SK-MEL-5 (cell line): ENCODE measurements at places on chromosomes 2 and 18. TPM values are rescaled to one million over a fixed set of nuclear protein-coding genes. Genes with fewer than 3 reads are reported as not detected.
A peak's percentile ranks its signal among the peaks of the same experiment; 100 is the strongest.

MBP gene
- 57.8 and 65.2 TPM in 2 replicates for total RNA-seq

GRCh38 chr2:216114714-216115531 lies 5.8 kb downstream of the XRCC5 start:
- DNase-seq: peak; percentile 99

- no peak for DNase-seq
Observed at GRCh38 chr2:201263779-201264178, 3.4 kb downstream of the CASP8 start.

DNA sequence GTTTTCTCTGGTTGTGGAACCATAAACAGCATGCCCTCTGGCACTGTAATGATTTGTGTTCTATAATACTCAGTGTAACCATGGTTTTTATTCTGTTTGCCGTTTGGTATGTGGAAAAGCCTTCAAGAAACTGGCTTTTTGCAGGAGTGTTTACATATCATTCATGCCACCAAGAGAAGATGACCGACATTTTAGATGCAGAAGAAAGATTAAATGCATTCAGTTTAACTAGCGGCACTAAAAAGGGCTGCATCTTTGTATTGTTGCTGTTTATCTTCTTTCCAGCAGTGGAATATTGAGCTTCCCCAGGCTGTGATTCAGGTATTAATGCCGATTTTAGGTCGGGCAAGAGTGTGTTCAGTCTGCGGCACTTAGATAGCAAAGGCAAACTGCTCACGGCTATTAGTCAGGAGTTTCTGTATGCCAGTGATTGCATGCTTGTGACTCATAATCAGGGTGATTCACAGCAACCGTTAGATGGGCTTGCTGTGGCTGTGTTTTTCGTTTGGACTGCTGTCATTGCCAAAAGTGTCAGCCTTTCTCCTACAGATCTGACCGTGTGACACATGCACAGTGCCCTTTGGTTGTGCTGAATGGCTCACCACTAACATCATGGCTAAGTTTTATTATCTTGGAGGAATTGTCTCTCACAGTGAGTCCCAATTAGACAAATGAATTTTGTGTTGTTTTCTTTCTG lies 479.7 kb downstream of the PARD3B start:
- peak; percentile 67 for DNase-seq
